IMR-90 (cell line): ENCODE measurements at places on chromosomes 4 and X.
A peak's percentile ranks its signal among the peaks of the same experiment; 100 is the strongest.

DNA sequence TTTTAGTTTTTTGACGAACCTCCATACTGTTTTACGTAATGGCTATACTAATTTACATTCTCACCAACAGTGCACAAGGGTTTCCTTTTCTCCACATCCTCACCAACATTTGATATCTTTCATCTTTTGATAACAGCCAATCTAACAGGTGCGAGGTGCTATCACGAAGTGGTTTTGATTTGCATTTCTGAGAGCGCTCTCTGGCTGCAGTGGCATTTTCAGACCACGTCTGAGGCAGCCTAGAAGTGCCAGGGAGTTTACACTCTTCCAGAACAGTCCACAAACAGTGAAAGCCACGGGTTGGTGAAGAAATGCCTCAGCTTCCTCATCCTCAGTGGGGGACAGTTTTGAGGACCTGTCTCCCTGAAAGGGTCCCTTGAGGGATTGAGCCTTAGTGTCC, 471.0 kb downstream of the BCOR start:
- H3K27ac ChIP-seq, result no peak overlapping the region
- no peak for DNase-seq
- peaks cover 16% of the 10 kb centered on the region for H3K27me3 ChIP-seq
- no peaks in the 10 kb centered on the region for H3K36me3 ChIP-seq
- no peaks in the 10 kb centered on the region for H3K4me1 ChIP-seq

DNA sequence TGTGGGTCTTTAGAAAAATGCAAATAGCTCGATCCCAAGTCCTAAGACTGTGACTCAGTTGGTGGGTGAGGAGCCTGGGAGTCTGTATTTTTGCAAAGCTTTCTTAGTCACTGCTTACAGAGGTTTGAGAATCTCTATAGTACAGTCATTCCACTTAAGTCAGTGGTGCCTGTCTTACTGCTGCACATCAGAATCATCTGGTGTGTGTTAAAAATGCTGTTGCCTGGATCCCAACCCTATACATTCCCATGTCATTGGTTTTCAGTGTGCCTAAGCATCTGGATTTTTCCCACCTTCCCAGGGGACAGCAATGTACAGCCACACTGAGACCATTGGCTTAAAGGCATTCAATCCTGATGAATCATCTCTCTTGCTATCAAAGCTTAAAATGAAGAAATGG, 21.0 kb upstream of the GEMIN8 start:
- H3K27me3 ChIP-seq, result no peaks in the 10 kb centered on the region
- H3K4me3 ChIP-seq, result no peak overlapping the region
- no peaks in the 10 kb centered on the region for H3K36me3 ChIP-seq
- DNase-seq, result peak; percentile 10
- no peak overlapping the region for H3K27ac ChIP-seq

DNA sequence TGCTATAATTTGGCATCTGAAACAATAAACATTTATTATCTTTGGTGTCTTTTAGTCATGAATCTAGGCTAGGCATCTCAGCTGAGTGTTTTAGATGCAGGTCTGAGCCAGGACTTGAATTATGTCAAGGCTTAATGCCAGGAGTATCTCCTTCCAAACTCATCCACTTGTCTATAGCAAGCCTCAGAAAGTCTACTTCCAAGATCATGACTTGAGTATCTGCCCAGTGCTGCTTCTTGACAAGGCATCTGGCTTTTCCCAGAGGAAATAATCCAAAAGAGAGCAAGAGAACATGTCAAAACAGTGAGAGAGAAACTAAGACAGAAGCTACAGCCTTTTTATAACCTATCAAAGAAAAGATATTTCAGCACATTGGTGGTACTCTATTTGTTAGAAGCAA, 1052.1 kb upstream of the PCDH10 start:
- no peak overlapping the region for H3K27ac ChIP-seq
- no peak overlapping the region for H3K4me3 ChIP-seq
- DNase-seq, result no peak
- H3K27me3 ChIP-seq, result no peaks in the 10 kb centered on the region

DNA sequence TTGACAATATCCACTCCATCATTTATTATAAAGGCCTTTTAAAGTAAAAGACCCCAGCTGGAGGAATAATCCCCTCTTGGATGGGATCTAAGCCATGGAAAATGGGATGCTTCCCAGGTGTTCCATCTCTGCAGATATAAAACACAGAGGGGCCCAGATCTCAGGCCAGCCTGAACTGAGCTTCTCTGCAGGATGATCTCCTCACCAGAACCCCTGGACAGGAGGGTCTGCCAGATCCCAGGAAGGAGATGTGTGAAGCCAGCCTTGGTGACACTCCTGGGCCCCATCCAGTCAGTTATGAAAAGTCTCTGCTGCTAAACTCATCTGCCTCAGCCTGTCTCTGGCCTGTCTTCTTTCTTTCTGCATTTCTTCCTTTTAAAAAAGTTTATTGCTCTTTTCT, 56.7 kb downstream of the HTRA3 start:
- no peaks in the 10 kb centered on the region; the same call in 1 of the 2 replicates for H3K4me1 ChIP-seq
- peaks cover 6% of the 10 kb centered on the region; the same call in 1 of the 2 replicates for H3K27me3 ChIP-seq
- H3K36me3 ChIP-seq, result no peaks in the 10 kb centered on the region

DNA sequence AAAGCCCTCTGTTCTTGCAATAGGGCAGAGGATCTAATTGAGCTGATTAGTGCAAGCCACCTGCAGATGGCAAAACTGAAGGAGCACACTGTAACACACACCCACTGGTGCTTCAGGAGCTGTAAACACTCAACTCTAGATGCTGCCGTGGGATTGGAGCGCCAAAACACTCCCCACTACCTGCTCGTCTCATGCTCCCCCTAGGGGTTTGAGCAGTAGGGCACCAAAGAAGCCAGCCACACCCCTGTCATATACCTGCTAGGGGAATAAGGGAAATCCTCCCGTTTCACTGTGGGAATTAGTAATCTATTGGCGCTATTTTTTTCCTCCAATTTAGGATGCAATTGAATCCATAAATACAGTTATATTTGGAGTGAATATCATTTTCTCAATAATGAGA, 360.2 kb downstream of the GLUD2 start:
- no peaks in the 10 kb centered on the region for H3K4me1 ChIP-seq
- H3K36me3 ChIP-seq, result no peaks in the 10 kb centered on the region
- DNase-seq, result no peak
- H3K27me3 ChIP-seq, result no peaks in the 10 kb centered on the region
- no peak overlapping the region for H3K4me3 ChIP-seq
- no peak overlapping the region for H3K27ac ChIP-seq

- DNase-seq, result no peak
- no peaks in the 10 kb centered on the region for H3K27me3 ChIP-seq
- peaks cover 12% of the 10 kb centered on the region for H3K4me1 ChIP-seq
- no peak overlapping the region for H3K4me3 ChIP-seq
These were observed 119.6 kb downstream of the SHROOM3 start for GRCh38 chr4:76554630-76555029.

- H3K4me1 ChIP-seq, result peaks cover 14% of the 10 kb centered on the region
- H3K27me3 ChIP-seq, result no peaks in the 10 kb centered on the region
- no peak for DNase-seq
- no peak overlapping the region for H3K27ac ChIP-seq
- H3K36me3 ChIP-seq, result peaks cover 24% of the 10 kb centered on the region
- no peak overlapping the region for H3K4me3 ChIP-seq
These were observed 16.5 kb downstream of the TBC1D14 start for GRCh38 chr4:6926081-6926480.

DNA sequence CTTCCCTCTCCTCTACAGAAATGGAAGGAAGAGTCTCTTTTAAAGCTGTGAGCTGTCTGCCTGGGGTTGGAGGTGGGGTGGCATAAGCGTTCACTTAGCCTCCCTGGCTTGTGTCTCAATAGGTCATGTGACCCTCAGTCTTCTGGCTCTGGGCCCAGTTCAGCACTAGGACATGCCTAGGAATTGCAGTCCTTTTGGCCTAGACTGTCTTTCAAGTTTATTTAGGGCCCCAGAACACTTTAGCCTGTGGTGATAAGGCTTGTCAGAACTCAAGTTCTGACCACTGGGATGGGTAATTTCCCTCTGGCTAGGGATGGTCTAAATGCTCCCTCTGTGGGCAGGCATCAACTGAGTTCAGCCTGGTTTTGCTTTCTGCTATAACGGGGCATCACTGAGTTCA, 34.3 kb upstream of the ARMCX4 start:
- no peaks in the 10 kb centered on the region for H3K27me3 ChIP-seq
- H3K4me1 ChIP-seq, result no peaks in the 10 kb centered on the region
- peak; percentile 30 for DNase-seq
- H3K4me3 ChIP-seq, result no peak overlapping the region

GRCh38 chrX:15116900-15117299, 153.0 kb downstream of the ASB9 start:
- no peak overlapping the region for H3K27ac ChIP-seq
- no peak overlapping the region for H3K4me3 ChIP-seq
- no peaks in the 10 kb centered on the region for H3K36me3 ChIP-seq

DNA sequence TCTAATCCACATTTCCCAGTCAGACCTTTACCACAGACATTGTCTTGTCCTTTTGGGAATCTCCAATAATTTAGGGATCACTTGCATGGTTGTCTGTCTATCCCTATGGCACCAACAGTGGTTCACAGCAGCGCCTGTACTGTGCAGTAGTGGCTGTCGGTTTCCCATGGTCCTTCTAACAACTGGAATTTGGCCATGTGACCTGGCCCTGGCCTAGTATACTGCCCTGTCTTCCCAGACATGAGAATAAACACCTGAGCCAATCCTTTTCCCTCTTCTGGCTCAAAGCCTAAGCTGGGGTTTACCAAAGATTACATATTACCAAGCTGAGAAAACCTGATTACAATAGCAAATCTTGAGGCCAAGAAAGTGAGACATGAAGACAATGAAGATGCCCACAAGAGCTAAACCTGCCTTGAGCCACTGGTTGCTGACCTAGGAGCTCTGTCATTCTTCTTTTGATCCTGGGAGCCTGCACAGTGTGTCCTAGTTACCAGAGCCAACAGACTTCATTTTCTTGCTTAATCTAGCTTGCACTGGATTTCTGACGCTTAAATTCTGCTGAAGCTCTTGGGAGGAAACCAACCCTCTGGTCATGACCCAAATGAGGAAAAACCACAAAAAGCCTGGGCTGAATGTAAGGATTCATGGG, 92.1 kb downstream of the SCD5 start:
- H3K27ac ChIP-seq, result no peak overlapping the region
- no peak for DNase-seq
- H3K4me3 ChIP-seq, result no peak overlapping the region
- no peaks in the 10 kb centered on the region for H3K27me3 ChIP-seq
- H3K36me3 ChIP-seq, result peaks cover 1% of the 10 kb centered on the region; the same call in 1 of the 2 replicates

DNA sequence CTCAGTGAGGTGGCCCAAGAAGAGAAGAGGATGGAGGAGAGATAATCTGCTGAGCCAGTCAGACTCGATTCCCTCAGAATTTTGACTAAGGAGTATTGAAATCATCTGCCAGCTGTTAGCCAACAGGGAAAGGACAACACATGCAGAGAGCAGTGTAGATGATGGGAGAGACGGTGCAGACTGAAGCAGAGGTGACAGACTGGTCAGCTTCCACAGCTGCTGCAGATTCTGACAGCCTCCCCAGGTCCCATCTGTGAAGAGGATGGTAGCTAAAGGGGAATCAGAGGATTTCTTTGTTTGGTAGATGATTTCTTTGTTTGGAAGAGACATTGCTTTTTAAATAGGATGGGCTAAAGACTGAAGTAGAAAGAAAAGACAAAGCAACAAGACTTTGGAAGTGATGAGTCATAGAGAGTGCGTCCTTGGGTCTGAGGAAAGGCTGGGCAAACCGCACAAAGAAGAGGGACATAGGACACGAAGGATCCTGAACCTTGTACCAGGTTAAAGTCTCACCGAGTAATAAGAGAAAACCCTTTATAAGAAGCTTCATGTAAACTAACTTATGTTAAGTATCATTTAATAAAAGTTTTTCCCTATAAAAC, 27.6 kb downstream of the INTU start:
- no peaks in the 10 kb centered on the region for H3K4me1 ChIP-seq
- no peak overlapping the region for H3K4me3 ChIP-seq
- no peaks in the 10 kb centered on the region for H3K27me3 ChIP-seq
- H3K36me3 ChIP-seq, result 0 out of 2 replicates have a peak, but pooled peaks cover 3% of the 10 kb centered on the region
- DNase-seq, result no peak

- peaks cover 4% of the 10 kb centered on the region; the same call in 1 of the 2 replicates for H3K4me1 ChIP-seq
- DNase-seq, result peak; percentile 61
- H3K36me3 ChIP-seq, result peaks cover 4% of the 10 kb centered on the region
- H3K27ac ChIP-seq, result peak overlapping the region; percentile 91
These were observed 1.0 kb downstream of the PGRMC2 start for GRCh38 chr4:128286474-128287058.

GRCh38 chrX:10423716-10424115, 196.7 kb downstream of the MID1 start:
- H3K27ac ChIP-seq, result no peak overlapping the region
- H3K36me3 ChIP-seq, result no peaks in the 10 kb centered on the region
- no peak overlapping the region for H3K4me3 ChIP-seq
- no peaks in the 10 kb centered on the region for H3K4me1 ChIP-seq

DNA sequence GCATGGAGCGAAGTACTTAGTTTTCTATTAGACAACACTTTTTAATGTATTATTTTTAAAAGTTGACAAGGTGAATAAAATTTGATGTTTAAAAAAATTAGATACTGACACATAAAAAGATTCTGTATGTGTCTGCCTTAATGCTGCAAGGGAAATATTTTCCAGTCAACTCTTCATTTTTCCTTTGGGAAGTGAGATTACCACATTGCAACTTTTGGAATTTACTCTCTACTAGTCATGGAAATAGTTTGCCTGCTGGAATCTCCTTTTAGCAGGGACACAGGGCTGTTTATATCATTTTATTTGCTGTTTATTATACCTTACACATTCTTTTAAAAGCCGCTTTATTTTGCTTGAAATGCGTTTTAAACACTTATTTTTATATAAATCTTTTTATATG, 135.1 kb downstream of the MID1 start:
- peaks cover 11% of the 10 kb centered on the region for H3K4me1 ChIP-seq
- peak; percentile 13 for DNase-seq
- no peak overlapping the region for H3K27ac ChIP-seq
- no peak overlapping the region for H3K4me3 ChIP-seq
- H3K36me3 ChIP-seq, result peaks cover 4% of the 10 kb centered on the region; the same call in 1 of the 2 replicates
- H3K27me3 ChIP-seq, result no peaks in the 10 kb centered on the region

DNA sequence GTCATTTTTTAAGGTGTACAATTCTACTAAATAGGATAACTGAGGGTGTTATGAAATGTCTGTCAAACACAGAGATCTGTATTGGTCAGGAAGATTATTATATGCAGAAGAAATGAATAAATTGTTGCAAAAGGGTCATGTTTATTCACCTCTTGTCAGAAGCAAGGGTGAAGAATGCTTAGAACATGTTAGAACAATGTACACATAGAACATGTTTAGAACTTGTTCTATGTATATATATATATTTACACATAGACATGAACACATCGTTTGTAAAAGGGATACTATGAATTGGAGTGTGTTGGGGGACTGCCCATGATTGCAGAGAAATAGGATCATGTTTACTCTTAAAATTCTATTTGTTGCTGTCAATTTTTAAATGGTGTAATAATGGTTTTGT, 28.0 kb upstream of the TMEM150C start:
- H3K4me3 ChIP-seq, result no peak overlapping the region
- DNase-seq, result no peak
- peaks cover 34% of the 10 kb centered on the region for H3K27me3 ChIP-seq
- no peaks in the 10 kb centered on the region for H3K36me3 ChIP-seq
- no peaks in the 10 kb centered on the region for H3K4me1 ChIP-seq
- H3K27ac ChIP-seq, result no peak overlapping the region

GRCh38 chrX:4905576-4905975, 1192.1 kb upstream of the PRKX start:
- no peaks in the 10 kb centered on the region for H3K27me3 ChIP-seq
- H3K36me3 ChIP-seq, result no peaks in the 10 kb centered on the region
- H3K4me3 ChIP-seq, result no peak overlapping the region
- no peak overlapping the region for H3K27ac ChIP-seq
